Activated CD8-positive, alpha-beta memory T cell treated with anti-CD3 and anti-CD28 coated beads for 4 hours (primary cell): ENCODE measurements at places on chromosomes 6 and 20.

DNA sequence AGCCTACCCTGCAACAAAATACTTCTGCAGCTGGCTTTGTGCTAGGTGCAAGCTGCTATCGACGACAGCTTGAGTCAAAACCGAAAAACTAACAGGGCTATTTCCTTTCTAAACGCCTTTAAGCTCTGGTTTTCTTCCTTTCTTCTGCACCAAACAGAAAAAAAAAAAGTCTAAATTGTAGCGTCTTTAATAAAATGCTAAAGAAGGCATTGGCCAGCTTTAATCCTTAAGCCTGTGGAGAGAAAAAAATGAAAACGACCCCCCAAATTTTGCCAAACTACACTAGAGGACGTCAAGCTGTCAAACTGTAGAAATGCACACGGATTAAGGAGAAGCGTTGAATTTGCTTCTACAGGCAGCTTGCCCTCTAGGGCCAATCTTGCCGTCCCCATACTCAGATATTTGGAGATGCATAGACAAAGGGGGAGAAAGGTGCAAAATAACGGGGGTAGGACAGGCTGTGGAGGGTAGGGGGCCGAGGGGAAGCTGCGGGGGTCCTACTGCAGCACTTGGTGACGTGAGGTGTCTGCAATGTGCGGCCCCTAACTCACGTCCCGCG is 1.4 kb upstream of the NRN1 start:
- no peak for DNase-seq

- no peak for DNase-seq
Measured at GRCh38 chr6:6843057-6843627, 254.6 kb downstream of the LY86 start.

- DNase-seq: no peak
Measured at GRCh38 chr6:136039185-136039584, 187.7 kb downstream of the PDE7B start.

DNA sequence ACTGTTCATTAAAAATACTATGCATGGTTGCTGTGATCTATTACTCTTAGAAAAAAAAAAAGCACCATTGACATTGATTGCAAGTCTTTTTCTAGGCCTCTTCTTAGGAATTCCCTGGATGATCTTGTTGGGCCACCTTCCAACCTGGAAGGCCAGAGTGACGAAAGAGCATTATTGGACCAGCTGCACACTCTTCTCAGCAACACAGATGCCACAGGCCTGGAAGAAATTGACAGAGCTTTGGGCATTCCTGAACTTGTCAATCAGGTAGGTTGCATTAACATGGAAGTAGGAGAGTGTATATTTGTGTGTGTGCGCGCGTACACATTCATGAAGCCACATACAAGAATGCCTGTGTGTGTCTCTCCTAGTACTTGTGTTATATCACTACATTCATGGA is 140.4 kb downstream of the NCOA3 start:
- DNase-seq: no peak

DNA sequence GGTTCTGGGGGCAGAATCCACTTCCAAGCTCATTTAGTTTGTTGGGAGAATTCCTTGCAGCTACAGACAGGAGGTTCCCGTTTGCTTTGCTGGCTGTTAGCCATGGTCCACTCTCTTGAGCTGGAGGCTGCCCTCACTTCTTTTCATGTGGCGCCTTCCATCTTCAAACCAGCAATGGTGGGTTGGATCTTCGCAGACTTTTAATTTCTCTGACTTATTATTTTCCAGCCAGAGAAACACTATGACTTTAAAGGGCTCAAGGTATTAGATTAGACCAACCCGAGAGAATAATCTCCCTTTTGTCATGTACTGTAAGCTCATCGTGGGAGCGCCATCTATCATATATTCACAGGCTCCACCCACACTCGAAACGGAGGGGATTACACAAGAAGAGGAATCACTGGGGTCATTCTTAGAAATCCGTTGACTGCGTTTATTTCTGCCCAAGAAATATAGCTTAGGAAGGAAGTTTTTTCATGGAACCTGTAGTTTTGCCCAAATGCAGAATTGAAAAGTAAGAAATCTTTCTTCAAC is 38.9 kb downstream of the SAMD5 start:
- no peak for DNase-seq

DNA sequence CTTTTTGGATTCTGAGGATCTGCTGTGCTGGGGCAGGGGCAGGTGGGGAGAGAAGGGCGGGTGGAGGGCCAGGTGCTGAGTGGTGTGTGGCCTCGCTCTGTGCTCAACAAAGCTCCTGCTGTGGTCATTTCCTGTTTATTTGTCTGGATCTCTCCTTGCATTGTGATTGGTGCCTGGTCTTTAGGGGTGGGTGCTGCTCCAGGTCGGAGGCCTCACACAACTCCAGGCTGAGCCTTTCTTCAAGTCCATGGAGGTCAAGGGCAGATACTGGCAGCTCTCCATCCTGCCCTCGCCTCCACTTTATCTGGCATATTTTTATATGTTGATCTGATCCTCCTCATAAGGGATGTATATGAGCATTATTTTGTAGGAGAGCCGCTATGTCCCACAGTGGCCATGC is 36.2 kb downstream of the HLA-F start:
- no peak for DNase-seq

- DNase-seq: peak; percentile 2
Measured at GRCh38 chr6:96923871-96924493, 546 bp upstream of the KLHL32 start.

DNA sequence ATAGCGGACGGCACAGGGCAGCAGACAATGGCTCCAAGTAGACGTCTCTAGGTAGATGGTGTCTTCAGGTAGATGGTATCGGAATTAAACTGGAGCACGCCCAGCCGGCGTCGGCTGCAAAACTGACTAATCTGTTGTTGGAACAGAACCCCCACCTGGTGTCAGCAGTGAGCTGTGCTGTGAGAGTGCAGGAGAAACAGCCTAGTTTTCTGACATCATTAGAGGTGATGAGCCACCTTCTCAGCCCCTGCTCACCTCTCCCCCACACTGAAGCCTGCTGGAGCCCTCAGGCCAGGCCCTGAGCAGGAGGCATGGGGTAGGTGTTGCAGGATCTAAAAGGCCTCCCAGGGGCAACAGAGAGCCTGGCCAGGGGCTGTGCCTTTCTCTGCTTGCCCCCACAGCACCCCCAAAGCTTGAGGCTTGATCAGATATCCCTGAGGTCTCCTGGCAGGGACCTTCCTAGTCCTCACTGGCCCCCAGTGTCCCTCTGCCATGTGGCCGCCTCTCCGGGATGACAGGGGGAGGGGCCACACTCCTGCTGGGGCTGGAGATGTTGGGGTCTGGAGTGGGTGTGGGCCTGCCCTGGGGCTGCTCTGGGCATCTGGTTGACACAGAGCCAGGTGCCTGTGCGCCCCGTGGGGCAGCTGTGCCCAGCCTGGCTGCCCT is 6.9 kb upstream of the HELZ2 start:
- DNase-seq: peak; percentile 42

- no peak for DNase-seq
Measured at GRCh38 chr20:53608456-53609452, 15.1 kb upstream of the ZNF217 start.

- DNase-seq: no peak
Measured at GRCh38 chr6:39209360-39209811, 19.9 kb downstream of the KCNK5 start.

GRCh38 chr20:3248167-3248992 is 9.4 kb upstream of the SLC4A11 start:
- no peak for DNase-seq

DNA sequence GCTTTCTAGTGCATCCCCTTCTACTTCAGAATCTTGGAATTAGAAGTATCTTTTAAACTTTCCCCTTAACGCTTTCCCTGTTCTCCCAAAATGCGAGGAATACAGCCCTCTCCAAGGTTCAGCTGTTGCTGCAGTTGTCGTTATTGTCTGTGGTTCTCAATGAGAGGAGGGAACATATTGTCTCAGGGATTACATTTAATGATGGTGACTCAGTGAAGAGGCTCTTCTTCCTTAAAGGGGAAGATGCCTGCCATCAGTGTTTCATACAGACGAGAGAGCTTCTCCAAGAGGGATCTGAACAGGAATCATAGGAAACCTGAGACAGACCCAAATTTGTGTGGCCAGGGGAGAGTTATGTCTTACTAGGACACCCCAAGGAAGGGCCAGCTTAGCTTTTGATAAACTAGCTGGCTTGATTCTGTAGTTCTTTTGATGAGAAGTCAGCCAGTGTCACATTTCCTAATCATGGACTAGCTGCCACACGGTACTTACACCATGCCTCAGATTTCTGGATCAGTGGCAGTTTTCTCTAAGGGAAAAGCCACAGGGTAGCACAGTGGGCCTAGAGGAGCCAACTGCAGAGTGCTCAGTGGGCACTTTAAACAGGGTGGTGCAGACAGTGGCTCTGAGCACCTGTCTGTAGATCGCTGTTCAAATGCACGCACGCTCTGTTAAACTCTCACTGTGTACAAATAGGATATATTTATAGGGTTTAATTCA is 59.7 kb upstream of the TMEM181 start:
- DNase-seq: no peak

DNA sequence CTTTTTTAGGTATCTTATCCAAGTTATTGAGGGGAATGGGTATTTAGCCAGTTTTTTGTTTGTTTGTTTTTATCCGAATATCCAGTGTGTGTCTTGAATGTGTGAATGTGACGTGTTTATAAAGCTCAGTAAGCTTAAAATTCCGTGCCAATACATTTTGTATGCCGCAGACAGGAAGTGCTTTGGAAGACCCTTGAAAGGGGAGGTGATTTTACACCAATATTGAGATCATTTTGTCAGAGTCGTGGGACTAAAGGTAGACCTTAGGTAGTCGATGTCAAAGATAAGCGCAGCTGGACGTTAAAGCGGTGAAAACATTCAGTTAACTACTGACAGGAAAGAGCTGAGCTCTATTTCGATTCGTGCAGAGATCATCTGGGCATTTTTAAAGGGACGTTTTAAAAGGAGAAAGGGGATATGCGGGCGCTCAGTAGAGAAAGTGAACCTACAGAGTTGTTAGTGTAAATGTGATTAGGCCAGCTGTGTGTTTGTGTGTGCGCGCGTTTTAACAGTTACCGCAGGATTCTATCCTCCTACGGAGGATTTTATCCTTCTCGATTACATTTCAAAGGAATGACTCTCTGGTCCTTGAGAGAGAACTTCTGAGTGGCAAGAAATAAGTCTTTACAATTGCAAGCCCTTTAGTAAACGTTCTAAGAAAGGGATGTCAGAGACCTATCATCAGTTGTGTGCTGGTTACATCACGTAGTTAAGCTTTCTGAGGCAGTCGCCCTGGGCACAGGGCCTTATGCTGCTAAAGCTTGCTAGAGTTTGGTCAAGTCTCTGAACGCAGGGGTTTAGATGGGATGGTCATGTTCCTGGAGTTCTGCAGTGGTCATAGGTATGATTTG is 625 bp upstream of the ECHDC1 start:
- DNase-seq: no peak

- DNase-seq: no peak
Measured at GRCh38 chr6:80133020-80133419, 26.5 kb downstream of the BCKDHB start.

DNA sequence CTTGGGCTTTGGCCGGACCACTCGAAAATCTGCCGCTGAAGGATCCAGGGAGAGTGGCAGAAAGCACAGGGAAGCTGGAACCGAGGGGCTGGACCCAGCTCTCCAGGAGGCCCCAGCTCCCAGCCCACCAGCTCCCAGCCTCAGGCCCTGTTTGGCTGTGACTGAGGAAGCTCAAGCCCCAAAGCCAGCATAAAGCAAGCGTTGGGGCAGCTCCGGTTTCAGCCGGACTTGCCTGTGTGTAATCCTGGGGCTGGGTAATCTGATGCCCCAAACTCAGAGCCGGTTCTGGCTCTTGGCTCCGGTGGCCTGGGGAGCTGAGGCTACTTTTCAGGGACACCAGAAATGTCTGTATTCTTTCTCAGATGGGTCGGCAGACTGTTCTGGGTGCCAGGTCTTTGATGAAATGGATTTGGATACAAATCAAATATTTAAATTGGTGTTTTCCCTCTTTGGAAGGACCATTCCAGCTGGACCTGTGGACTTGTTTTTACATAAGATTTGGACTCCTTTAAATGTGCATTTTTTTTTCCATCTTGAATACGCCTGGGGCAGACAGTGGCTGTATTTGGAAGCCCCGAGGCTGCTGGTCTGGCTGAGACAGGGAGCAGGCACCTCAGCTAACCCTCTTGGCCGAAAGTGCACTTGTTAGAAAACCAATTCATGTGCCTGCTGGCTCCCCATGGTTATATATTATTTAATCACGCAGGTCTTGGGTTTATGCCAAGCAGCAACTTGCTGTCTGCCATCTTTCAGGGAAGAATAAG is 29.7 kb downstream of the RPP40 start:
- no peak for DNase-seq

DNA sequence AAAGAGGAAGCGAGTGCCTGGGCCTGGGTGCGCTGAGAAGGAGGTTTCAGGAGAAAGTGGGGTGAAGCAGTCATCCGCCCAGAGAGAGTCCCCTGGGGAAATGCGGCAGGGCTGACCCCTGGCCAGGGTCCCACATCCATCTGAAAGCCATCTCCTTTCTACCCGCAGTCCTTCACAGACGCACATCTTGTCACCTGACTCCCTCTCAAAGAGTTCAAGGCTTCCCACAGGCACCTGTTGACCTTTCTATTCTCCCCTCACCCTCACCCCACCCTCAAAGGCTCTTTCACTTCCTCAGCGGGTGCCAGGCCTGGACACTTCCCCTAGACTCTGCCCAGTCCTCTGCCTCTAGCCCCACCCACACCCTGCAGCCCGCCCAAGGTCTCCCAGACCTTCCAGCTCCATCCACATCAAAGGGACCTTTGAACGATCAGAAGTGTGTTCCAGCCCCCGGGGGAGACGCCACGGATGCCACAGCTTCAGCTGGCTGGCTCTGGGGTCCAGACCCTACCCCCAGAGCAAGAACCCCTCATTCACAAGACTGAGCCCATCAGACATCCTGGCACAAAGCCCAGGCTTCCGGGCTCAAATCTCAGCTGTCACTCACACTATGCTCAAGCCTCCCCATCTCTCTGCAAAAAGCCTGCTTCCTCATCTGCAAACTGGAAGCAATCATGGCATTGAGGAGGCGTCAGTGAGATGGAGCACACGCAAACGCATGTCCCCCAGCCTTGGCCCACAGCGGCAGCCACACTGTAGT is 2.1 kb downstream of the CTSZ start:
- DNase-seq: no peak

DNA sequence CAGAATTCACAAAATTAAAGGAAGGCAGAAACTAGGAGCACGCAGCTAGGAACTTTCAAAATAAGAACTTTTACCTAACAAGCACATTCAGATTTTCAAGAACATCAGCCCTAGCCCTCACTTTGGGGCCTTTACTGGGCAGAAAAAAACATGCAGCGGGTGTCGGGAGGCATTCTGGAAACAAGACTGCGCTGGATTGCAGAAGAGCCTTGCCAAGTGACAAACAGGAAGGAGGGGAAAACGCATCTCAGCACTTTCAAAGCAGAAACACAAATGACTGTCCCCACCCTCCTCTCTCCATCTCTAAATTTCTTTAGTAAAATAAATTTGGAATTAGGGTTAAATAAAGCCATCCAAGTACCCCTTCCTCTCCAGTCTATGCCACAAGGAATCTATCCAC is 74.6 kb upstream of the RREB1 start:
- DNase-seq: no peak

GRCh38 chr20:46371656-46372055 is 34.8 kb downstream of the ELMO2 start:
- DNase-seq: no peak
